Stimulated activated CD4-positive, alpha-beta T cell treated with anti-CD3 and anti-CD28 coated beads, Interleukin-1b, Interleukin-23, amount 100 ng/mL, for 1 hour (primary cell): ENCODE measurements at places on chromosomes 12 and 14.

- no peak for DNase-seq
Observed at GRCh38 chr12:94962670-94963069, 40.8 kb downstream of the NDUFA12 start.

GRCh38 chr12:11581179-11581755 is 68.2 kb upstream of the ETV6 start:
- DNase-seq, result peak; percentile 29

- peak; percentile 41 for DNase-seq
Observed at GRCh38 chr14:64880221-64881121, 764 bp upstream of the SPTB start.

DNA sequence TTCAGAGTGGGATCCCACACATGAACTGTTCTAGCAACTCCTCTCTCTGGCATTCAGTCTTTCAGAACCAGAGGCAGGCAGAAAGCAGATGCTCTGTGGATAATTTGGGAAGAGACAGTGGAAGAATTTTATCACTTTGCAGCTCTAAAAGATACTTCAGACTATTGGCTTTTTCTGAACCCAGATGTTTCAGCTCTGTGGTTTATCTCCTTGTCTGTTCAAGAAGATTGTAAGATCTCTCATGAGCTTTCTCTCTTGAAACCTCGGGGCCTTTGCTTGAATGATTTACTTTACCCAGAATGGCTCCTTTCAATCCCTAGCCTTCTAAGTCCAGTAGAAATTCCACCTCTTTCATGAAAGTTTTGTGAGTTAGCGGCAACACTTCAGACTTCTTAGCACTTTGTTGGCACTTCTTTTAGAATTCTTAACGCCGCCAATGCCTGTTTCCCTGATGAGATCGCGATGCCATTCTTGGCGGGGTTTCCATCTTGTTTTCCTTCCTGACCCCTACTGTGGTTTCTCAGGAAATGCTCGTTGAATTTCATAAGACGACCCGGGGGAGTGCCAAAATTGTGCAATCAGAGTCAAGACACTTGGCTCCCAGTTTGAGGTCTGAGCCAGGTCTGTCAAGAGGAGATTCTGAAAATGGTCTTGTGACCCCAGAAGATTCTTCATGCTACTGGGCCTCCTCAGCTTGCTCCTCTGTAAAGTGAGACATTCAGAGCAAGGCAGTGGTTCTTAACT is 107.0 kb upstream of the PRICKLE1 start:
- DNase-seq, result no peak

GRCh38 chr12:12612358-12612757 is 682 bp downstream of the CREBL2 start:
- no peak for DNase-seq

DNA sequence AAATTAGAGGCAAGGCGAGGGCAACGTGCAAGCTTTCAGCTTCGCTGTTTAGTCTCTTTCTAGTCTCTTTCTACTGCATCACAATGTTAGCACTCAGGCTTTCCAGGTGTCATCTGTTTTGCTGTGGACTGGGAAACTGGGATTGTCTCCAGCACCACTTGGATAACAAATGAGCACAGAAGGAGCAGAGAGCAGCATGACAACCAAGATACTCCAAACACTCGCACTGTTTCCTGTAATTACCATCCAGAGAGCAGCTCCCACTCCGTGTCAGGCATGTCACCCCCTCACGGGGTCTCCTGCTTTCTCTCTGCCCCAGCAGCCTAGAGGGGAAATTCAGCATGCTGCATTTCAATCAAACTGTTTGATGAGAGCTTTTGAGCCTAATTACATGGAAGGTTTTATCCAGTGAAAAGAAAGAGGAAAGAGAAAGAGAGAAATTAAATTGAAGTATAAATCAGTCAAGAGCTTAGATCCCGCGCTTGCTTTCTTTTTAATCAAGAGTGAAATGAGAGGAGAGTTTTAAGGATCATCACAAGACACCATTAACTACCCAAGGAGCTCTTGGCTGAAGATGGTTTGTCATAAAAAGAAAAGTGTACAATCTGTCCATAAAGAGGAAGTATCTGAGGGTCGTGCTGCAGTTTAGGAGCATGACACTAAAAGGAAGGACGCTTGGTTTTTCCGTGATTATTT is 917.7 kb downstream of the DIO2 start:
- DNase-seq, result no peak

- DNase-seq, result no peak
Observed at GRCh38 chr12:111085096-111085495, 164.7 kb upstream of the MYL2 start.

- no peak for DNase-seq
Observed at GRCh38 chr12:16347391-16348298, at the start of gene MGST1. Gene MGST1 (plus strand): TSS chr12:16347645. CDS start chr12:16354253, 6,608 bp downstream.

GRCh38 chr12:2922329-2922728 is 31.6 kb downstream of the TULP3 start:
- no peak for DNase-seq

- no peak for DNase-seq
Observed at GRCh38 chr12:131315601-131316000, 361.9 kb downstream of the ADGRD1 start.

DNA sequence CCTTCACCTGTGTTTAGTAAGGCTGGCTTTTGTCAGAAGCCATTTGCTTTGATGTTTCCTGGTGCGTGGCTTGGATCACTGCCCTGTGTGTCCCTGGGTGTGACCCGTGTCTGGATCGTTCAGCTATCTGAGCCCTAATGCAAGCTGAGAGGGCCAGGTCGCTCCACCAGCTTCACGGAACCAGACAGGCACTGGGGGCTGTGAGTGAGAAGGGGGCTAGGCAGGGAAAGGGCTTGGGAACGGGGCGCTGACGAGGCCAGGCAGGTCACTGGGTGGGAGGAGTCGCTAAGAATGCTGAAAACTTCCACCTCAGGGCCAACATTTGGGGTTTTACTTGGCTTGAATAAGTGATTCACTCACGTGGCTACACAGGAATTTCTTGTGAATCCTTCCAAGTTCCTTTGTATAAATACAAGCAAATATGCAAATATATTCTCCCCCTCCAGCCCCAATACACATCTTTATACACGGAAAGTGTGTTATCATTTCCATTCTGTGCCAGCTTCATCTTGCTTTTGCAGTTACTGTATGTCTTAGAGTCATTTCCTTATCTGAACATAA is 24.2 kb upstream of the MMP17 start:
- no peak for DNase-seq

GRCh38 chr12:49750027-49750995 is 9.0 kb downstream of the TMBIM6 start:
- DNase-seq, result no peak

DNA sequence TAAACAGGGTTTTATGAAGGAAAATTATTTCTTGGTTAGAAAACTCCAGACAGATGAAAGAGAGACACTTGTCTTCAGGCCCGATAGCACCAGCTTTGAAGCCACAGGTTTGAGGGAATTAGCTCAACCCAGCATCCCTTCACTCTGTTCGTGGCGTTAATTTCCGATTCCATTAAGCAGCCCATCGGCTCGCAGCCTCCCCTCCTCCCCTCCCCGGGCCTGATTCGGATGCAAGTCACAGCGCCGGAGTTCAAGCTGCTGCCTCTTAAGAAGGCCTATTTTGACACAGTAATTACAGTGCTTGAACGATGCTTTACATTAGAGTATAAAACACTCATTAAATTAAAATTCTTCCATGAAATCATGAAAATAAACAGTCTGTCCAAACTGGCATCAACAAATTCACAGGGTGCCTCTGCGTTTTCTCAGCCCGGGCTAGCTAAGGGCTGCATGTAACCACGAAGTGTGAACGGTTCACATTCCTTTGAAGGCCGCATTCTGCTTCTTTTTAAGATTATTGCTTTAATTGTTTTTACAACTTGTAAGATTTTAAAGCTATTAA is 145.8 kb downstream of the DICER1 start:
- no peak for DNase-seq

DNA sequence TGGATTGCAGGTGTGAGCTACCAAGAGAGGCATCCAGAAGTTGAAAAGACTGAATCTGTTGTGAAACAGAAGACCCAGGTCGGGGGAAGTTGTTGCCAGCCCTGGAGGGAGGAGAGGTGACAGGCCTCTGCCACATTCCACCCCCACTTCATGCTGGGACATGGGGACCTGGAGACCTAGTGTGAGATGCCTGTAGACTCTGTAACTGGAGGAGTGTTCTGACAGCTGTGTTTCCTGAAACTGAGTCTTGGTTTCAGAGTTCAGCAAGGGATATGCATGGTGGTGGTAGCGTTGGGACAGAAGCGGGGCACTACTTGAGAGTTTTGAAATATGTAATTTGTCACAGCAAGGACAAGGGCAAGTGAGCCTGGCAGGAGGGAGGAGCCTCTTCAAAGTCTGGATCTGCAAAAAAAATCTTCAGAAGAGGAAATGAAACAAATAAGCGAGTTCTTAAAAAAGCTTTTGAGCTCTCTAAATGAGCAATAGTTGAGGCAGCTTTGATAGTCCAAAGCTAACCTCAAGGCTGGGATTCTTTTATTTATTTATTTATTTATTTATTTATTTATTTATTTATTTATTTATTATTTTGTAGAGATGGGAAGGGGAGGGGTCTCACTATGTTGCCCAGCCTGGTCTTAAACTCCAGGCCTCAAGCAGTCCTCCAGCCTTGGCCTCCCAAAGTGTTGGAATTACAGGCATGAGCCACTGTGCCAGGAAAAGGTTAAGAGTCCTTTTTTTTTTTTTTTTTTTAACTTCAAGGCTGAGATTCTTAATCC is 58.9 kb upstream of the EEA1 start:
- DNase-seq, result no peak

DNA sequence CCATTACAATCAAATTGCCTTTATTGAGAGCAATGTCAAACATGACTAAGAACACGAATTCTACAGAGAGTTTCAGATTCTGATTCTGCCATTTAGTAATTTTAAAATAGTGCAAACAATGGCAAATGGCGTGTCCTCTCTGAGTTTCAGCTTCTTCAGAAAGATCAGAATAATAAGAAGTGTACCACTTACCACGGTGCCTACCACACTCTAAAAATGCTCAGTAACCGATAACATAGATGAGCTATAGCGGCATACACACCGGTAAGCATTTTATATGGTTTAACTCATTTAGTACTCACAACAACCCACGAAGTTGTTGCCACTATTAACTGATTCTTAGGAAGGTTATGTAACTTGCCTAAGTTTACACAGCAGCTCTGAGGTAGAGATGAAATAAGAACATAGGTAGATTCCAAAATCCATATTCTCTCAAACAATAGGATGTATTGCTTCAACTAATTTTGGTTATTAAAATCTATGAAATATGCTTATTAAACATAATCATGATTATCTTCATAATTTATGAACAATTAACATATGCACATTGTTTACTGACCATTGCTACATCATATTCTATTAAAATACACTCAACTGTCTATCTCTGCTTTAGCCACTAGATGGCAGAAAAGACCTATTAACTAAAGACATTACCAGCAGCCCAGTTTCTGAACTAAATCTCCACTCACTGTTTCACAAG is 38.3 kb downstream of the SLC6A15 start:
- DNase-seq, result no peak

- DNase-seq, result peak; percentile 11
Observed at GRCh38 chr12:120292411-120292660, 633 bp upstream of the RNU4-2 start.

GRCh38 chr14:99968191-99968920 is 96.9 kb upstream of the EVL start:
- DNase-seq, result no peak

DNA sequence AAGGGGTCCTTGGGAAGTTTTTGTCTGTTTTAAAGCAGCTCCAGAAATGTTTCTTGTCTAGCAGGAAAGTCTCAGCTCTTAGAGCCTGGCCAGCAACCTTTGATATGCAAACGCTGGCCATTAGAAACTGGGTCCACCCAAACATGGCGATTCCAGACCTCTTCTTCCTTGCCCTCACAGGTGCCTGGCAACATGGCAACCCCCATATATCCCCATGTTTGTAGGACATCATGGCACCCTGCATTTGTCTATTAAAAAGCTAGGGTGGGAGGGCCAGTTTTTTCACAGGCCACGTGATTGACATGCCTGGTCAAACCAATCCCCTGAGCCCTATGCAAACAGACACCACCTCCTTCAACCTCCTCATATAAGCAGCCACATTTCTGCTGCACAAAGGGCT is 848.7 kb upstream of the FOXG1 start:
- DNase-seq, result no peak

DNA sequence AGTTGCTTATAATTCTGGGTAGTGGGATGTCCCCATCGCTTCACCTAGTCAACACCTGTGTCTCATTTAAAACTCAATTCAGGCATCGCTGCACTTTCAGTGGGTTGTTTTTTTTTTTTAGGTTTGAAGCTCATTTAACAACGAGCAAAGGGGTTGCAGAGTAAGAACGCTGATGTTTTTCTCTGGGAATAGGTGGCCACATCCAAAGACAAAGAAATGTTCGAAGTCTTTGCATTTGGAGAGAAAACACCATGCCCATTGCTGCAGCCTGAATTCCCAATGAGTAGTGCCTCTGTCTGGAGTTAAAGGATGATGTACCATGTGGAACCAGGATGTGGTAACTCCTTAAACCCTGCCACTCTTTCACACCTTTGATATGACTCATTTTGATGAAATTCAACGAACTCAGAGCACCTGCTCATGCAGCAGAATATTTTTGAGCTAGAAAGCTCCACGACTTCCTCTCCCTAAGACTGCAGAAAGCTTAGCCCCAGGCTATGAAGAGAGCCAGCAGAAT is 35.1 kb upstream of the BATF start:
- DNase-seq, result no peak

GRCh38 chr14:39038542-39038941 is 64.5 kb downstream of the SEC23A start:
- DNase-seq, result no peak

DNA sequence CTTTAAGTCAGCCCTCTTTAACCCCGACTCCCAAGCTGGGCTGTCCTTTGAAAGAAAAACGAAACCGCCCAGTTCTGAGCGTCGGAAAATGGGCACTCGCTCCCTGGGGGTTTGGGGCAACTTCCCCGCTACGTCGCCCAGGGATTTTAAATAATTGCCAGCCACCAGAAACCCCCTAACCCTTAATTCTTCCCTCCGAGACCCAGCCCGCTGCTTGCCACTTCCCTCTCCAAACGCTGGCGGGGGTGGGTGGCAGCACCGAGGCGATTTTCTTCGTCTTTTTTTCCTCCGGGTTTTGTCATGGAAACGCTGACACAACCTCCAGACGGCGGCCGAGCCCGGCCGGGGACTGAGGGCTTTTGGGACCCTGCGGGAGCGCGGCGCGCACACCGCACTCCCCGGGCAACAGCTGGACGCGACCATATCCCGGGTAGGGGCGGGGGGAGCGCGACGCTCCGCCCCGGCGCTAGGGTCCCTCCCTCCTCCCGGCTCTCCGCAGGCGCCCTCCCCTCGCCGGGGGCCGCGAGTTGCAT is at the start of gene CHST11:
TSS of gene CHST11 (plus strand) at position 532 of the 533 bp plus-strand sequence.
- peak; percentile 51 for DNase-seq

DNA sequence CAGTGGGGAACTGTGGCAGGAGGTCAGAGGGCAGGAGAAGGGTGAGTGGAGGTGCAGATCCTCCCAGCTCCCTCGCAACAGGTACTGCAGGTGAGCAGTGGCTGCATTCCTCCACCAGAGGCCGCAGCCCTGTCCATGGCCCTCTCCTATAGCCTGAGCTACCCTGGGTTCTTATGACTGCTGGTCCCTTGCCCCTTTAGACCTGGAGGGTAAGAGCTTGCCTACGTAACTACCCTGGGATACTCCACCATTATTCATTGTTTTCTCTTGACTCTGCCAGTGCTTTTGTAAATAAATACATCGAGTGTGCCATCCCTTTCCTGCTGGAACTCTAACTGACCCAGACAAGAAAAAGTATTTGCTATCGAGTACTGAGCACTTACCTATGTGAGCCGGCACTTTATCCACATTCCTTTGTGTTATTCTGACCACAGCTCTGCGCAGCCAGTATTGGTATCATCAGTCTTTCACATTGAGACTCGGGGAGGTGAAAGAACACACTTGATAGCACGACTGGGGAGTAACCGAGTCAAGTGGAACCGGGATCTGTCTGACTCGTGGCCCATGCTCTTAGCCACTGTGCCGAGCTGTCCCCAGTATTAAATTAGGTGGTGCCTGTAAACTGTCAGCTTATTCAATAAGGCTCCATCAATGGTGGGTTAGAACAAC is 38.5 kb downstream of the LTBP2 start:
- no peak for DNase-seq
